ENCODE measurements at places on chromosomes 16 and 17.

- no peak for DNase-seq
These were observed 14.5 kb downstream of the ACACA start for GRCh38 chr17:37392024-37392590.

DNA sequence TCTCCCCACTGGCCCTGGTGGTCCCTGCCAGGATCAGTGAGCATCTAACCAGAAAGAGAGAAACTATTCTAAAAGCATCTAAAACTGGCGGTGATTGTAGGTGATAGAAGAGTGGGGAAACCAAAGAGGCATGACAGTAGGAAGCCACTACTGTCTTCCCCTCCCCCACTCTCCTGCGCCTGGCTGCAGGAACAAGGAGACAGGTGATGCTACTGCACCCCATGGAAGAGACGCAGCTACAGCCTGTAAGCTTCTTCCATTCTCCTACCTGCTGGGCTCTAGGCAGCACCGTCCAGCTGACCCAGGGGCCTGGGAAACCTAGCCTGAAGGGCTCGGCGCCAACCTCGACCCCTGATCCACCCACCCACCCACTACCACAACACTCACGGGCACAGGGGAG, 32.4 kb upstream of the CSNK2A2 start:
- no peak for DNase-seq

DNA sequence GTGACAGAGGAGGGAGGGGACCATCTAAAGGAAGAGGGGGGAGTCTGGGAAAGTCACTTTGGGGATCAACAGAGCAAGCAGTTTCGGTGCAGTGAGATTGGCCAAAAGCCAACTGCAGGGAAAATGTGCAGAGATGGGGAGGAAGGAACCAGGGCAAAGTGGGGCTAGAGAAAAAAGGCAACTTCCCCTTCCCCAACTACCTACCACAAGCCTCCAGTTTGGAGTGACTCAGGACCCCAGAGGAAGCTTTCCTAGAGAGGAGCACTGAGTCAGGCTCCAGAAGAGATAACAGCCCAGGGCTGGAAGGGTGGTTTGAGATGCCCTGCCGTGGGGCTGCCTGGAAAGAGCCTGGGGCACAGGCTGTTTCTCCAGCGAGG, 6.9 kb upstream of the CD300LD start:
- DNase-seq, result no peak

GRCh38 chr17:19341641-19342610, 20.6 kb downstream of the B9D1 start:
- no peak for DNase-seq

- no peak for DNase-seq
These were observed 22.2 kb downstream of the HLF start for GRCh38 chr17:55286681-55287589.

GRCh38 chr17:32311028-32311536, 30.9 kb downstream of the C17orf75 start:
- DNase-seq, result no peak

DNA sequence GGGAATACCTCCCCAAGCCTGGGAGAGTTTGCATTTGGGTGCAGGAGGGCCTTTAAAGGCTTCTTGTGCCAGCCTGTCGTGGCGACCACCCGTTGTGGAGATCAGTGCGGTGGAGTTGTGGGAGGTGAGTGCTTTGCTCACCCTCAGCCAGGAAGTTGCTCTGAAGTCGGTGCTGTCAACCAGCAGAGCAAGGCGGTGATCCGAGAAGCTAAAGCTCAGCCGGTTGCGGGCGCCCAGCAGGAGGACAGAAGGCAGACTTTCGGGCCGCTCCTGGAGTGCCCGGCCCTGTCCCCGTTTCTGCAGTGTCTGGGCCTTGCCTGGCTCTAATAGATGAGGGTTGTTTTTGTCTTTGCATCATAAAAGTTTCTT, 1.4 kb downstream of the UBE2I start:
- DNase-seq, result no peak

DNA sequence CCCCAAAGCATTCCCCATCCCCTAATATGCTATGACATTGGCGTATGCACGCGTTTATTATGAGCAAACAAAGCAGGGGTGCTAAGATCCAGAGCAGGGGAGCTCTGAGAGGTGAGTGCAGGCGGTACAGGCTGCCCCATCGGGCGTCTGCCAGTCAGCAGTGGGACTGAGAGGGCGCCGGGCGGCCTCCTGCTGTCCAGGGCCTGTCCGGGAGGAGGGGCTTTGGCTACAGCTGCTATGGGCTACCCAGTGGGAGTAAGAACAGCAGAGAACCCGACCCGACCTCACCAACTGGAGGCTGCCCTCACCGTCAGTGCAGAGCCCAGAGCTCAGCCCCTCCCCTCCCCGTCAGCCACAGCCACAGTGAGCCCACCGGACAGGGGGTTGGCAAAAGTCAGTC, 18.5 kb upstream of the AATK start:
- no peak for DNase-seq

DNA sequence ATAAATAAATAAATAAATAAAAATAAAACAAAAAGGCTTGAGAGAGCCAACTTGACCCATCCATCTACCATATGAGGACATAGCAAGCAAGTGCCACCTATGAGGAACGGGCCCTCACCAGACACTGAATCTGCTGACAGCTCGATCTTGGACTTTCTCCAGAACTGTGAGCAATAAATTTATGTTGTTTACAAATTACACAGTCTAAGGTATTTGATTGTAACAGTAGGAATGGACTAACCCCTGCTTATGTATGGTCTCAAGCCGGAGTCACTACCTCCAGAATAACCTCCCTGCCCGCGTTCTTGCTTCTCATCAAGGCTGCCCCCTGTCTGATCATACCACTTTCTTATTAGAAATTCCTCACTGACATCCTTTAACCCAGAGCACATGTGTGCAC, 9.9 kb downstream of the SLC5A11 start:
- no peak for DNase-seq

DNA sequence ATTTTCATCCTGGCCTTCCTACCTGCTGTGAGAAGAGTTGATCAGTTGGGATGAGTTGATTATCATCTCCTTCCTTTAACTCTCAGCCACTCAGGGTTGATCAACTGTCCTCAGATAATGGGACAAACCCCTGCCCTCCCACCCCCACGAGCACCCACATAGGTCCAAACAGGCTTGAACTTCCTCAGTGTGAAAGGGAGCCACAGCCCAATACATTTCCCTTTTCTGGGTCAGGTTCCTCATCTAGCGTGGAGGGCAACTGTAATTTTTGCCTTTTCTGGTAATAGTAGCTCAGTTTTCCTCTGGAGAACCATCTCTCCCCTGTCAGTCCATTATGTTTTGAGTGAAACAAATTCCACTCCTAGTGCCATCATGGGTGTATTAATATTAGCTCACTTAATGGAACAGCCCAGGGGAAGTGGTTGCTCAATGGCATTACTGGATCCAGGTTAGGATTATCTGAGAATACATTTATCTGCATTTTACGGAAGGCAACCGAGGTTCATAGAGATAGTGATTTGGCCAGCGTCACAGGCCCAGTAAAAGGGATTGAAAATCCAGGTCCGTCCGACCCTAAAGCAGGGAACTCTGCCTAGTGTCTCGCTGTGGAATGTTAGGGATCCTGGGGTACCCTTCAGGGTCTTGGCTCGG, 476 bp upstream of the LPCAT2 start:
- no peak for DNase-seq

GRCh38 chr16:57859331-57859730, 57.0 kb upstream of the KIFC3 start:
- DNase-seq, result no peak

DNA sequence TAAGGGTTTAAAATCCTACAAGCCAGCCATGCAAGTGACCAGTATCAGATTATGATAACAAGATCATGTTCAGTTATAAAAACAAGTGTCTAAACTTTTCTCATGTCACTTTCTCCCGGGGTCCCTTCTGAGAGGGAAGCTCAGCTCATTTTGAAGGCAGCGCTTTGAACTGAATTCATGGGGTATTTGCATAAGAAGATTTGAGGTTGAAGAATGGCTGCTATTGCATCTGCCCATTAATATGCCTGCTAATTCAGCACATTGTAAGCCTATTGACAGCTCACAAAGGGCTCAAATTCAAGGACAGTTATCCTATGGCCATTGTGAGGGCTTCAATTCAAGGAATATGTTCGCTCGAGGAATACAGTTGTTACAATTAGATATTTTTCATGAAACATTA, 290.2 kb upstream of the IRX3 start:
- DNase-seq, result no peak

- DNase-seq, result no peak
These were observed 39.7 kb upstream of the GNAO1 start for GRCh38 chr16:56151621-56152020.

- DNase-seq, result no peak
These were observed 21.1 kb downstream of the PIPOX start for GRCh38 chr17:29063992-29064391.

GRCh38 chr16:59880611-59881010, 1146.5 kb upstream of the GOT2 start:
- no peak for DNase-seq

- no peak for DNase-seq
These were observed 20.3 kb upstream of the SLC52A1 start for GRCh38 chr17:5055543-5055942.

- DNase-seq, result no peak
These were observed 38.8 kb downstream of the SHISA6 start for GRCh38 chr17:11279776-11280344.

- DNase-seq, result no peak
These were observed 257.6 kb upstream of the CPHXL start for GRCh38 chr16:75983741-75984381.

- no peak for DNase-seq
These were observed 1307.2 kb downstream of the CDH8 start for GRCh38 chr16:60729051-60729450.

DNA sequence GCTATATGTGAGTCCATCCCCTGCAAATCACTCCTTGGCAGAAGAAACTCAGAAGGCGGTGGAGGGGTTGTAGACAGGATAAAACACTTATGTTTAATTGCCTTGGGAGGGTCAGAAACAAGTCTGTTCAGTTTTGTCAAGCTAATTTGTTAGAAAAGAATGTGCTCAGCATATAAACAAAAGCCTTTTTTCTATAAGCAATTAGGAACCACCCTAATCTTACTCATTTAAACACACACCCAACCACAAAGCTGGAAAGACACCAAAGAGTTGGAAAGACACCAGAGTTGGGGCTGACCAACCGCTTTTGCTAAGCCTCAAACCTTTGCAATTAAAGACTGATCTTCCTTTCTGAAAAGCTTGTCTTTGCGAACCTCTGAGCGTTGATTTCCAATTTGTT, 439.2 kb upstream of the ERCC4 start:
- no peak for DNase-seq

DNA sequence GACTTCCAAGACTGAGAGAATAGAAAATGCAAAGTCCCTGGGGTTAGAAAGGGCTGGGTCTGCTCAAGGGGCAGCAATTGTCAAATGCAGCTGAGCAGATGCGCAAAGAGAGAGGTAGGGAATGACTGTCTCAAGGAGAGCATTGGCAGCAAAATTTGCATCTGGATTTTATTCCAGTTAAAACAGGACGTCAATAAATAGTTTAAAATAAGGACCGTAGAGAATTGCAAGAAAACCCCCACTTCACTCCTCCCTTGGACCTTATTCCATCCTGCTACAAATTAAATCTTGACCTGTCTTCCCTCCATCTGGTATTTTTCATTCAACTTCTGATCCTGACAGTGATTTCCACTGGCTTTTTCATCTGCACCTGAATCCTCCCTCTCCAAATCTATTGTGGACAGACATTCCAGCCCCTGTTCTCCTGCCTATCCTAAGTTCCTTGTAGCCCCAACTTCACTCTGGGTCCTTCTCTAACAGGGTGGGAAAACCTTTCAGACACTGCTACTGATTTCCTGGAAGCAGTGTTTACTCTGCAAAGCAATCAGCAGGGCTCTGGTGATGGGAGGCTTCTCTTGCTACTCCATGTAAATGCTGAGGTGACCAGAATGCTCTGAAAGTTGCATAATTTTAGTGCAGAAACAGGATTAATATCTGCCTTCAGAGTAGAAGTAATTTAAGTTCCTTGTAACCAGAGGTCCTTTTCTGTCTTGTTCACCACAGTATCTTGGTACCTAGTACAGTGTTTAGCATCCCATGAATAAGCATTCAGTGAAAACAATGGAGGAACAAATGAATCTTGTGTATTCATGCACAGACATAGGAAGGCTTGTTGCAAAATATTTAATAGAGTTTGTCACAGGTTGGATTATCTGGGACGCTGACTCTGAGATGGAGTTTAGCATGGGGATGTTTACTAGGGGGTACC, 79.2 kb downstream of the CDH11 start:
- no peak for DNase-seq

- no peak for DNase-seq
These were observed 3.4 kb downstream of the MAPK8IP3 start for GRCh38 chr16:1709356-1709755.

- no peak for DNase-seq
These were observed 1.0 kb downstream of the SSTR2 start for GRCh38 chr17:73165616-73166404.

DNA sequence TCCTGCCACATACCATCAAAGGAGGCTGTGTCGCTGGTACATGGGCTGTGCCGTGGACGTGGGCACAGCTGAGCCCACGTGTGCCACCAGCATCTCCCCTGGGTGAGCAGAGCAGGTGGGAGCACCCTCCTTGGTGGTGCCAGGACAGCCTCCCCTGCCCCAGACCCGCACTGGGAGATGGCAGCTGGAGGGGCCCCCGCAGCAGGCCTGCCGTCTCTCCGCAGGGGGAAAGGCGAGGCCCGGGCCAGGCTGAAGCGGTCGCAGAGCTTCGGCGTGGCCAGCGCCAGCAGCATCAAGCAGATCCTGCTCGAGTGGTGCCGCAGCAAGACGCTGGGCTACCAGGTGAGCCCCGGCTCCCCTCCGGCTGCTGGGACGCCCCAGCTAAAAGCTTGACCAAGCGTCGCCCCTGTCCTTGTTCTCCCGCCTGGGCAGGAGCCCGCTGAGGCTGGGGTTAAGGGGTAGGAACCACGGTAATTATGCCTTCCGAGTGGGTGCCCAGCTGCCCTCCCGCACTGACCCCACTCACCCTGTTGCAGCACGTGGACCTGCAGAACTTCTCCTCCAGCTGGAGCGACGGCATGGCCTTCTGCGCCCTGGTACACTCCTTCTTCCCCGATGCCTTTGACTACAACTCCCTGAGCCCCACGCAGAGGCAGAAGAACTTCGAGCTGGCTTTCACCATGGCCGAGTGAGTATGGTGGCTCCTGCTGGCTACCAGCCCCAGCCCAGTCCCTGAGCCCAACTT, 12.5 kb downstream of the SMTNL2 start:
- DNase-seq, result no peak

GRCh38 chr17:1170739-1171138, 9.0 kb downstream of the ABR start:
- no peak for DNase-seq

- DNase-seq, result no peak
These were observed 209.6 kb upstream of the CACNG5 start for GRCh38 chr17:66625311-66625767.

DNA sequence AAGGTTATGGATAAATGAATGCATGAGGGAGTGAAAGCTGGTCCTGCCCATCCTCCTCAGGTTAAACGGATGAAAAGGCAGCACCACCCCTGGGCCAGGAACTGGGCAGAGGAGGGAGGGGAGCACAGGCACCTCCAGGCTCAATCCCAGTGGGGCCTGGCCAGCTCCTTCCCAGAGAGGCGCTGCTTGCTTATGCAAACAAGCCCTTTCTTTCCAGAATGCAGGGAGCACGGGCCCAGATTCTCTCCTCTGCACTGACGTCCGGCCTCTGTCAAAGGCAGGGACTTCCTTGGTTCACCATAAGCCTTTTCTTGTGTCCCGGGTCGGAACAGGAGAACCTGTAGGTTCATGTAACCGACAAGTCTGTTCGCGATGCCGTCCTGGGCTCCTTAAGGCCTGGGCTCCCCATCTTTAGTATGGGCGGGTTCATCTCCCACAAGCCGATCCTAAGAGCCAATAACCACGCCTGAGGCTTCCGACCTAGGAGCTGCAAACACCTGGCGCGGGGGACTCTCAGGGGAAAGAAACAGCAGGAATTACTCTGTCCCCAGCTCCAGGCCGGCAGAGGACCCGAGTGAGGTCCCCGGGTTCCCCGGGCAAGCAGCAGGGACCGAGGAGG, 16.3 kb downstream of the ENPP7 start:
- no peak for DNase-seq

Data from activated T-helper 1 cell treated with Interleukin-2 at 50 U/mL for 16 hours (primary cell).